Mammary epithelial cell (primary cell): ENCODE measurements at places on chromosomes 3 and 15.

DNA sequence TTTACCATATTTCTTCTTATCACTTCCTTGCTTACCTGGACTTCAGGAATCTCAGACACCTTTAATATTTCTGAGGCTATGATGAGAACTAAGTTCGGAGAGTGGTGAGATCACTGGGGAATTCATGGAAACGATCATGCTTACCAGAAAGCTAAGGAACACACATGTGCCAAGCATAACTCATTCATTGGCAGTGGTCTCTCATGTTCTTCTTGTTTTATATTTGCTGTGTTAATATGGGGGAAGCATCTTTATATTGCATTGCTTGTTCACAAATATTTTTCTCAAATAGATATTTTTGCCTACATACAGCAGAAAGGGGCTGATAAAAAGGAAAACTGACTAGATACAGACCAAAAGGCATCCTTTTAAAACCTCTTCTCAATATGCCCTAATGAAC lies 55.8 kb downstream of the COL6A6 start:
- no peak for DNase-seq

- DNase-seq: no peak
These were observed 3.6 kb downstream of the PRICKLE2 start for GRCh38 chr3:64221571-64222257.

GRCh38 chr3:63964681-63965485 lies 52.7 kb upstream of the SCAANT1 start:
- DNase-seq: no peak

GRCh38 chr15:95259513-95259912 lies 1028.2 kb downstream of the MCTP2 start:
- peak; percentile 58 for DNase-seq

- DNase-seq: no peak
These were observed 48.3 kb upstream of the ITGA11 start for GRCh38 chr15:68480296-68480695.

- DNase-seq: peak; percentile 76
These were observed 25.7 kb downstream of the AMOTL2 start for GRCh38 chr3:134348524-134348923.

- no peak for DNase-seq
These were observed 13.1 kb upstream of the USP3 start for GRCh38 chr15:63491116-63491827.

DNA sequence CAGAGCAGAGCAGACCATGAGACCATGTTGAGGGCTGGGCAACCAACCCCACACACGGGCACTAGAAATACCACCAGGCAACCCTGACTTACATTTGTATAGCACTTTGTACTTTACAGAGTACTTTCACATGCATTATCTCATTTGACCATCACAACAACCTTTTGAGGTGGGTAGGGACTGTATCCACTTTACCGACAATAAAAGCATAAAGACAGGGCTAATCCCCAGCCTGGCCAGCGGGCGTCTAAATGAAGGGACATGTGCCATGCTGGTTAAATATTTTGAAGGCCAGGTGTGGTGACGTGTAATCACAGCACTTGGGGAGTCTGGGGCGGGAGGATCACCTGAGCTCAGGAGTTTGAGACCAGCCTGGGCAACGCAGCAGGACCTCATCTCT lies 23.6 kb downstream of the RASGRP1 start:
- DNase-seq: no peak

- no peak for DNase-seq
These were observed 5.6 kb upstream of the APPL1 start for GRCh38 chr3:57221883-57222282.

- DNase-seq: no peak
These were observed 574.8 kb downstream of the AGBL1 start for GRCh38 chr15:86654501-86654900.

- no peak for DNase-seq
These were observed 38.4 kb upstream of the EHHADH start for GRCh38 chr3:185292238-185292637.

- peak; percentile 97 for DNase-seq
These were observed at the start of gene CCDC80 for GRCh38 chr3:112640930-112641801. Gene CCDC80, minus strand, starts transcription at chr3:112641143. Its CDS starts 1,238 bp downstream, at chr3:112639905.
